ENCODE measurements at places on chromosomes 7 and 10. TPM values are rescaled to one million over a fixed set of nuclear protein-coding genes. Genes with fewer than 3 reads are reported as not detected.
A peak's percentile ranks its signal among the peaks of the same experiment; 100 is the strongest.

DNA sequence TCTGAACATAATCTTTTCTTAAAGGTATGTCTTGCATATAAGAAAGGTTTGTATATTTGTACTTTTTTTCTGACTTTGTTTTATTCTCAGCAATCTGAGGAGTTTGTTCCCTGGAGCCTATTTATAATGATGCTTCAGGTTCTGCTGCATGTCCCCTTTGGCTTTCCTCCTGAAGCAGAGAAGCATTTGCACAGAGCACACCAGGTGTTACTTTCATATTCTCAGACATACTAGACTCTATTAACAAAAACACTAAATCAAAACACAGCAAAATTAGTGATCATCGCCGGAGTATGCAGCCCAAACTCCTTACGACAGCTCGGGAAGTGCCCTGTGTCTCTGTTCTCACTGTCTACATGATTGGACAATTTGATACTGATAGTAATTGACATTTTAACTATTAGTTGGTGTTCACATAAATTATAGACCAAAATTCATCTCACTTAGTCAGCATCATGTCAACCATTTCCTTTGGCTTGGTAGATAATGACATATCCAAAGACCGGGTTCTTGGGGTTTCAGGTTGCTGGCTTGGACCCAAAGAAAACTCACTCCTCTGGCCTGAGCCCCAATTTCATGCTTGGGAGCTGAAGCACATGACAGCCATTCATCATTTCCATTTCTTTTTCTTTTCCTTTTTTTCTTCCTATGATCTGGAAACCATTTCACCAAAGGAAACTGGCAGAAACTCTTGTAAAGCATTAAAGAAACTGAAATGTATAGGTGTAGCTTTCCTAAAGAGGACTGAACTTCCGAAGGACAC lies 400.1 kb upstream of the NRP1 start:
- DNase-seq: no peak

CPA5 gene
- 0.88 TPM for total RNA-seq

DNA sequence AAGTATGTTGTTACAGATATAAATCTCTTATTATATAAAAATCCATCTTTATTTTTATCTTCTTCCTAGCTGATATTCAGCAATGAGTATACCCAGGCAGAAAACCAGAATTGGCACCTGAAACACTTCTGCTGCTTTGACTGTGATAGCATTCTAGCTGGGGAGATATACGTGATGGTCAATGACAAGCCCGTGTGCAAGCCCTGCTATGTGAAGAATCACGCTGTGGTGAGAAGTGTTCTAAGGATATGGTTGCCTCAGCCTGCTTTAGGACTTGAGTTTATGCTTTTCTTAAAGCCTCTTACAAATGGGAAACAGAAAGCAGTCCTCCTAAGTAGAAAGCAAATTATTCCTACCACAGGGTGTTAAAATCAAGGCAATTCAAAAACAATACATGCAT lies 41.9 kb downstream of the TES start:
- DNase-seq: no peak

PTPN20 gene
- 1.3 TPM for total RNA-seq

GRCh38 chr10:95374597-95375209 lies 83.9 kb upstream of the PDLIM1 start:
- DNase-seq: peak; percentile 85

Measured in activated naive CD4-positive, alpha-beta T cell treated with anti-CD3 and anti-CD28 coated beads for 36 hours (primary cell).